Tibial artery (tissue), 4 donors: ENCODE measurements at places on chromosomes 7 and 10.

GRCh38 chr7:139212133-139212532 is 18.9 kb upstream of the UBN2 start:
- DNase-seq: no peak

- no peak for DNase-seq
Measured at GRCh38 chr7:106114716-106115383, 2.7 kb upstream of the SYPL1 start.

DNA sequence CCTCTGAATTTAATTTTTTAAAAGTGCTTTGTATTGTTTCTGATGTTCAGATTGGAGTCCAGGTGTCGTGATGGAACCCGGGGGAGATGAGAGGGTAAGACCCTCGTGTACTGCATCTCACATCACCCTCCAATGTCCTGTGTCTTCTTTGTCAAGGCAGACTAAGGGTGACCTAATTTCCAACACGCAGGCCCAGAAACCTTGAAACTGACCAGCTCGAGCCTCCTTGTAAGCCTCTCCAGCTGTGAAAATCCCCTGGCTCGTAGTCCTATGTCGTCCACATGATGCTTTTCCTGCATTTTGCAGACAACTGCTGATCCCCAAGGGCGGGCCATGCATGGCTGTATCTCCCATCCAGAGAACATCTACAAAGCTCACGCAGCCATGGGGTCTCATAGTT is 220.2 kb downstream of the ARHGAP12 start:
- no peak for DNase-seq

DNA sequence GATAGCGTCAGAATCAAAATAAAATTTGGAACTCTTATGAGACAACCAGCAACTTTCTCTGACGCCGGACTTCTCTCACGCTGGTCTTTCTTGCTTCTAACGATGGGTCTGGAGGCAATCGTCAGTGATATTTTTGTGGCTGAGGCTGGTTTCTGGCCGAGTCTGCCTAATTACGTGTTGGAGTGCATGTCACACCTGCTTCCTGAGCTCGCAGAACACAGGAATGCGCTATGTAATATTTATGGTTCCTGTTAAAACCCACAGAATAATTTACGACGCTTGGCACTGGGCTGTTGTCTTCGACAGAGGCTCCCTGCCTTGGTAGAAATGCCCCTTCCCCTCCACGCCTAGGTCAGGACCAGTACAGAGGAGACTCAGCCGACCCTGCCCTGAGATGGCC is 64.9 kb downstream of the NPTX2 start:
- no peak for DNase-seq

GRCh38 chr10:33290321-33291052 is 44.0 kb downstream of the NRP1 start:
- no peak for DNase-seq

DNA sequence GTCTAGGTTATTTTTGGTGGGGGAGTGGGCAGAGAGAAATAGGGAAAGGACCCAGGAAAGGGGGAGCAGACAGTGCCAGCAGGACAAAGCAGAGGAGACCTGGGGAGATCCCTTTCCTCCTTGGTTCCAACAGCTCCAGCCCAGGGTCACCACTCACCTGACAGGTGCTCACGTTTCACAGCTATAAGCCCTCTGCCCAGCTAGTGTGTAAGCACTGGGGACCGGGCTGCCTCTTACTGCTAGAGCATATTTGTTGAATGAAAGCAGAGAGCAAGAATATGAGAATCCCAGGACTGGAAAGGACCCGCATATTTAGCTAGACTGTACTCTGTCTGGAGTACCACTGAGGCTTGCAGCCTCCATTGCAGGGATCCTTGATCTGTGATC is 6.7 kb downstream of the ZCCHC24 start:
- DNase-seq: peak; percentile 32
